Thoracic aorta (tissue), 2 donors: ENCODE measurements at places on chromosomes 1 and 21.

GRCh38 chr1:5466487-5466886 is 525.7 kb downstream of the NPHP4 start:
- DNase-seq: no peak

- no peak for DNase-seq
Observed at GRCh38 chr1:207669528-207670009, 24.6 kb downstream of the CR1L start.

GRCh38 chr1:67429011-67429527 is 1.1 kb downstream of the SERBP1 start:
- DNase-seq: no peak

DNA sequence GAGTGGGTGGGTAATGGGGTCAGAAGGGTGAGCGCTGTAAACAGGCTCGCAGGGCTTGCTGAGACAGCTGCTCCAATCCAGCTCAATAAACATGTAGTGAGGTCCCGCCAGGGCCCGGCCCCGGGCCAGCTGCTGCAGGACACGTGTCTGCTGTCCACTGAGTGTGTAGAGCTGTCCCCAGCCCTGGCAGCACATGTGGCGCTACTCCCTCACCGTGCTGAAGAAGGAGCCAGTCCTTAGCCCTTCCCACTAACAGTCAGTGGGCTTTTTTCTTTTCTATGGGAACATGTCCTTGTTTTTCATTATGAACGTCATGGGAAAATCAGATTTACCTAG is 78.9 kb upstream of the C1orf174 start:
- DNase-seq: no peak

DNA sequence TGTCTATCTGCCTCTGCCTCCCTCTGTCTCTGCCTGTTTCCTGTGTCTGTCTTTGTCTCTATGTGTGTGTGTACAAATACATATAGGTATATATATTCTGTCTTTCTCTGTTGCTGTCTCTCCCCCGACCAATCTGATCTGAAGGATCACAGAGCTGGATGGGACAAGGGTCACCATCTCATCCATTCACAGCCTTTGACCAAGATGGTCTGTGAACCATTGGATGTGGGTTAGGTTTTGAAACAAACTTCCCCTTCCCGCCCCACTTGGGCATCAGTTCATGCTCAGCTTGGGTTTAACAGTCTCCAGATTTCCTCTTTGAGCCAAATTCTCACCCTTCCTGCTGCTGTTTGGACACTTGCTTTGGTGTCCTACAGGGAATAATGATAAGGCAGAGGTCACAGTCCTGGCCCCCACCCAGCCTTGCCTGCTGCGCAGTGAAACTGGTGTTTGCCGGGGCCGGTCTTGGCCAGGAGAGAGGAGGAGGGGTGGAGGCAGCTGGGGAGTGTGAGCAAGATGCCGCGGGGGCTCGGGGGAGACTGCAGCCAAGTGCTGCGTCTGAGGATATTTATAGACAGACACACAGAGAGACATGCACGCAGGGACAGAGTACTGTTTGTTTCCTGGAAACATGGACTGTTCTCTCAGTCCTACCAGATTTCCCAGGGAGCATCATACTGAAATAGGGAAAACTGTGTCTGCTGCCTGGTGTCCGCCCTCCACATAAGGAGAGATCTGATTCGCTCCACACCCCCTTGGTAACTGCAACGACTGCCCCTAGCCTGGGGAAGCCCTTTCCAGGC is 27.0 kb upstream of the BTG2 start:
- DNase-seq: peak; percentile 90

- no peak for DNase-seq
Observed at GRCh38 chr1:236147521-236148469, 5.5 kb downstream of the GPR137B start.

GRCh38 chr1:92695104-92695503 is 89.8 kb downstream of the EVI5 start:
- DNase-seq: no peak

- no peak for DNase-seq
Observed at GRCh38 chr1:206496131-206496793, 11.1 kb upstream of the RASSF5 start.

- DNase-seq: no peak
Observed at GRCh38 chr1:36128126-36128904, 3.3 kb upstream of the COL8A2 start.

DNA sequence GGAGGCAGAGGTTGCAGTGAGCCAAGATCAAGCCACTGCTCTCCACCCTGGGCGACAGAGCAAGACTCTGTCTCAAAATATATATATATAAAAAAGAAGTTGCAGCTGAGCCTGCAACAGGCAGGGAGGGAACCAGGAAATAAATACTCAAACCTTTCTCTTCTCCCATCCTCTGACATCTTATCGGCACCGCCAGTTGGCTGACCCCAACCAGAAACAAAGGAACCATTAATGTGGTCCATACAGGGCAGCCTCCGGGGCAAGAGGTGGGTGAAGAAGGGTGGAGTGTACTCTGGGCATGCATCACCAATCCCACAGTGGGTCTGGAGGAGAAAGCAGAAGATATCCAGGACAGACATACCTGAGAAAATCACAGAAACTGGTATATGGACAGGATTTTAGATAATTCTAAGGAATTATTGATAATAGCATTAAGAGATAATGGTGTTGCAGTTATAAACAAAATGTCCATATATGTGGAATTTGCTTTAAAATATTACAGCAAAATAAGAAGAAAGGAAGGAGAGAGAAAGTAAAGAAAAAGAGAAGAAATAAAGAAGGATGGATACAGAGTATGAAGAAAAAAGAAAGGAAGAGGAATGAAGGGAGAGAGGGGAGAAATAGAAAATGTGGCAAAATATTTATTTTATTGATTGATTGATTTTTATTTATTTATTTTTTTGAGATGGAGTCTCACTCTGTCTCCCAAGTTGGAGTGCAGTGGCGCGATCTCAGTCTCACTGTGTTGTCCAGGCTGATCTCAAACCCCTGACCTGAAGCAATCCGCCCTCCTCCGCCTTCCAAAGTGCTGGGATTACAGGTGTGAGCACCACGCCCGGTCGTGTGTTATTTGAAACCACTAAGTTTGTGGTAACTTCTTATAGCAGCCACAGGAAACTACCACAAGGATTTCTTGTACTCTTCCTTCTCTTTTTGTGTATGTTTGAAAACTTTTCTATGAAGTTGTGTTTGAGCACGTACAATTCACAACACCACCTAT is 4.1 kb upstream of the PTAFR start:
- no peak for DNase-seq

DNA sequence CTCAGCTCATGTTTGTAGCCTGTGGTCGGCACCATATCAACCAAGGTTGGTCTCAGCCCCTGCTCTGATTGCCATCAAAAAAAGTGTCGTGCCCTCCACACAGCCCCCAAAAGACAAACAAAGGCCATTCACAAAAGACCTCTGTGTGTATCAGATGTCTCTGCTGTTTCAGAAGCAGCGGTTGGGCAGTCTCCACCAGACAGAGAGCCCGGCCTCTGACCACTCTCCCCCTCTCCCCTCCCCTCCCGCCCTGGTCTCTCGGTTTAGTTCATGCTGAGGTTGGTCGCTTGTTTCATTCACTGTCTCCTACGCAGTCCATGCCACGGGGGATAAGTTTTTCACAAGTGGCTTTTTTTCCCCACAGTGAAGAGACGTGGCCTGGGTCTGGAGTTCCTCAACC is 27.1 kb downstream of the ACTA1 start:
- DNase-seq: no peak

DNA sequence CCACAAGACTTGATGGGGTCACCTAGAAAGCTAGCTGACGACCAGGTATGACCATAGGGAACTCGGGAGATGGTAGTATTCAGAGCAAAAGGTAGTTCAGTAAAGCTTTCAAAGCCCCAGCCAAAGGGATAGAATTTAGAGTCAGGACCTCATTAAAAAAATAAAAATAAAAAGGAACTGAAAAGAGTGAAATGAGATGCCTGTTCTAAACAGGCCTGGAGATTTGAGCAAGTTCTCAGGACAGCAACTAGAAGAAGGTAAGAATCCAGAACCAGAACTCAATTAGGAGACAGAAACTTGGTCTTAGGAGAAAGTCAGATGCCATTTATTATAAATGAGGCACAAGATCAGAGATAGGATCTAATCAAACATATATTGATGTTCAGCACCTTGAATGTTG is 265.5 kb upstream of the CACYBP start:
- DNase-seq: no peak

GRCh38 chr1:59631561-59632255 is 183.0 kb upstream of the HOOK1 start:
- DNase-seq: no peak

DNA sequence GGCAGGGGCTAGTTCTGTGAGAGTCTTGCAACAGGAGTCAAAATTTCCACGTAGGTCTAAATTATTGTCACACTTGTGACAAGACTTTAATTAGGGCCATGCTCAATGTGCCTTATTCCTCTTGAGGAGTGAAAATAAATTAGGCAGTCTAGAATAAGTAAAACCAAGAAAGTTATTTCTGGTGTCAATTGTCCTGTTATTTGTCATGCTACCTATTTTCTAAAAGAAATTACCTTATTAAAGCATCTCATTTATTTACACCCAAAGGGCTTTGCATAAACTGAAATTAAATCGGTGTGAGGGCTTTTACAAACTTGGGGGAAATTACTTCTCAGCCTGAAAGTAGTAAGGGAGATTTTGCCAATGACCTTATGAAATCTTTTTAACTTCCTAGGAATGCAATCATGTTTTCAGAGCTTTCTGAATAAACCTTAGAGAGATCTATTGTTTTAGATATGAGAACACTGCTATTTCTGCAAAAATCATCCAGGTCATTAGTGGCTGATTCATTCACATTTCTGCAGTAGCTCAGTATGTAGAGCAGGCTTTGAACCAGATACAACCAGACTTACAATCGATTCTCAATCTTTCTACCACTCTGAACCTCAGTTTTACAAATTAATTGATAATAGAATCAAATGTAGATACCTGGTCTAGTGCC is 221.2 kb upstream of the SAMSN1 start:
- DNase-seq: no peak

GRCh38 chr1:151325646-151326429 is 1.4 kb downstream of the PI4KB start:
- no peak for DNase-seq

- no peak for DNase-seq
Observed at GRCh38 chr1:21652101-21652936, 16.8 kb downstream of the RAP1GAP start.

GRCh38 chr1:233182587-233182986 is 112.9 kb downstream of the PCNX2 start:
- no peak for DNase-seq

GRCh38 chr1:47424336-47424982 is 8.4 kb downstream of the FOXE3 start:
- DNase-seq: no peak

DNA sequence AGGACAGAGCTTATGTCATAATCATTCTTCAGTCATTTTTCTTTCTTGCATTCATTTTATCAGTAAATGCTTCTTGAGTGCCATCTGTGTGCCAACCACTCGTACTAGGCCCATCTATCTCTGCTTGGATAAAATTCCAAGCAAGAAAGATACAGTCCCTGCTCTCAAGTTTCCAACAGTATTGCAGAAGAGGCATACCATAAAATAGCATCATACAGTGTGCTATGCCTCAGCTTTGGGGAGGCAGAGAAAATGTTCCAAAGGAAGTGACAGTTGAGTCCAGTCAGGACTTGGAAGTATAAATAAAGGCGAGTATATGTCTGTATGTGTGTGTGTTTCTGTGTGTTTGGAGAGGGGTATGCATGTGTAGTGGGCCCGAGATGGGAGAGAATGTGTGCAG is 113.4 kb upstream of the HOOK1 start:
- DNase-seq: no peak

- no peak for DNase-seq
Observed at GRCh38 chr1:169874229-169874628, 19.5 kb downstream of the SCYL3 start.

- DNase-seq: no peak
Observed at GRCh38 chr21:33865996-33866575, 49.5 kb downstream of the ATP5PO start.

DNA sequence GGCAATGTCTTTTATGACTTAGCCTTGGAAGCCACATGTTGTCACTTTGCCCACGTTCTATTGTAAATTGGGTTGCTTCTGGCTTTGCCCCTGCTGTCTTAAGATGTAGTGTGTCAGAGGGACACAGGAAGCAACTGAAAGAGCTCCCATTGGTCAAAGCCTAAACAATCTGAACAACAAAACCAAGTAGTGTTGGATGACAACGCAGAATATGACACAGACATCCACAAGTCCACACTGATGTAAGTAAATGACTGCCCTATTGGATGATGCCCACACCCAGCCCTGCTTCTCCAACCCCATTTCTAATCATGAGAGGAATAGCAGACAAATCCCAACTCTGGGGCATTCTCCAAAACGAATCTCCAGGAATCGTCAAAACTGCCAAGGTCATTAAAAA is 50.7 kb downstream of the ELF3 start:
- no peak for DNase-seq

- DNase-seq: no peak
Observed at GRCh38 chr1:17795836-17796645, 40.9 kb downstream of the ACTL8 start.

DNA sequence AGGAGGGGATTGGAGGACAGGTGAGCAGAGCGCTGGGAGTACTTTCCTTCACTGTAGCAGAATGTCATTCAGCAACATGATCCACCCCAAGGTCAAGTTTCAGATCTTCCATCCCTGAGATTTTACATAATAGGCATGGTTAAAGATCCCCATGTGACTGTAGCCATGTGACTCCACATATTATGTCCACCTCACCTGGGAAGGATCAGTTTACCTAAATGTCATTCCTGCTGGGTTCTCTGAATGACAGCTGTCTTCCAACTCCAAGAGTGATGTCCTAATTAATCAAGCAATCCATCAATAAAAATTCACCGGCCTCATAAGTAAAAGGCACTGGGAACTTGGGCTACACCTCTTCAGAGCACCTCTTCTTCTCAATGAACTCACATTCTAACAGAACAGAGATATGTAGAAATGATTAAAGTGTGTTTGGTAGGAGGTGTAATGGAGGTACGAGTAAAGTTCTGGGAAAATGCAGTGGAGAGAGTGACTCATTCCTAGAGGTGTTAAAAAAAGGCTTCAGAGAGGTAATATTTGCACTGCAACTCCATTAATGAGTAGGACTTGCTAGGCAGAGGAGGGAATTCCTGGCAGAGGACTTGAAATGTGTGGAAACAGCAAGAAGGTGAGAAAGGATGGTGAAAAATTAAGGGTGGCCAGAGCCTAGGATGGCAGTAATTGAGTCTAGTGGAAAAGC is 22.2 kb upstream of the MAPKAPK2 start:
- no peak for DNase-seq

- no peak for DNase-seq
Observed at GRCh38 chr1:62900566-62900965, 116.6 kb downstream of the ATG4C start.

DNA sequence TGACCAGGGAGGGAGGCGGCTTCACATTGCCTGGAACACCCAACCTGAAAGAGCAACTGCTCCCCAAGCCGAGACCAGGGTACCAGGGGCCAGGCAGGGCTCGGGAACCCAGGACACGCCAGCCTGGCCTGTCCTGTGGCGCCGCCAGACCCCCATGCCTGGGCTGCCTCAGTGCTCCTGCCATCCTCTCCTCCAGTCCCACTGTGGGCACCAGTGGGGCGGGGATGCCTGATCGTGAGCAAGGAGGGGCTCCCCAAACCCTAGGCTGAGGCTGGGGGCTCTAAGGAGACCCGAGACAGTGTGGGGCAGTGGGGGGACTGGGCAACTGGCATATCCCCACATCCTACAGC is 45.1 kb downstream of the WNT9A start:
- DNase-seq: no peak
